PC-9 (cell line): ENCODE measurements at places on chromosomes 4 and X. TPM values are rescaled to one million over a fixed set of nuclear protein-coding genes. Genes with fewer than 3 reads are reported as not detected.

DNA sequence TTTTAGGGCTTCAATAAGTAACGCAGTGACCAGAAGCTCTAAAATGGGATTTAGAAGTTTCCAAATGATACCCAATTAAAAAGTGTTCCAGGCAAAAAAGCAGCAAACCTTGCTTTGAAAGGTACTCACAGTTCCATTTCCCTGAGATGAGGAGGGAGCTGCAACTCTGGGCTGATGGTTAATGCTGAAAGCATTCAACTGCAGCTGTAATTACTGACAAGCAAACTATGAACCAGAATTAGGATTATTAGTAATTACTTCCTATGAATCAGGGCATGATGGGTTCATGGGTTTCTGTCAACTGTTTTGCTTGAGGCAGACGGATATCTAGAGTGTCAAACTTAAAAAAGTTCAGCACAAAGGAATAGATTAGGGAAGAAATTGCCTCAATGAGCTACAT is 357.4 kb downstream of the STIM2 start:
- DNase-seq, result no peak

The LRRC66 gene
- 0.24 TPM in 1 of 2 replicates, not detected in the other for total RNA-seq

The TCEAL1 gene
- 25.2 and 26.8 TPM in 2 replicates for total RNA-seq

The LRP2BP gene
- total RNA-seq, result 0.85 and 0.90 TPM in 2 replicates

The EXOC1L gene
- not detected in 2 replicates for total RNA-seq

DNA sequence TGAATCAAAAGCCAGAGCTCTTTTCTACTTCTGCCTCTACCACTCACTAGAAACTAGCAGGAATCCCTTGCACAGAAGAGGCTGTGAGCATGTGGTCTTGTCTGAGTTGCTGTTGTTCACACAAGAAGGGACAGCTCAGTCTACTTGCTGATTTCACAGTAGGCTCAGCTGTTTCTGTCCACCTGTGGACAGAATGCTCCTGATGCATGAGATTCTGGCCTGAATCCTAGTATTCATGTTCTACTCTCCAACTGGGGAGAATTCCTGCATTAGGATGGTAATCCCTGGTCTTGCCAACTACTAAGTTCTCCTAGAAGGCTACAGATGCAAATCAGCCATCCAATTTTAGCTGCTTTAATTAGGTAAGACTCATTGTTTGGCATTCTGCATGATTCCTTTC is 112.8 kb downstream of the PPA2 start:
- no peak for DNase-seq

DNA sequence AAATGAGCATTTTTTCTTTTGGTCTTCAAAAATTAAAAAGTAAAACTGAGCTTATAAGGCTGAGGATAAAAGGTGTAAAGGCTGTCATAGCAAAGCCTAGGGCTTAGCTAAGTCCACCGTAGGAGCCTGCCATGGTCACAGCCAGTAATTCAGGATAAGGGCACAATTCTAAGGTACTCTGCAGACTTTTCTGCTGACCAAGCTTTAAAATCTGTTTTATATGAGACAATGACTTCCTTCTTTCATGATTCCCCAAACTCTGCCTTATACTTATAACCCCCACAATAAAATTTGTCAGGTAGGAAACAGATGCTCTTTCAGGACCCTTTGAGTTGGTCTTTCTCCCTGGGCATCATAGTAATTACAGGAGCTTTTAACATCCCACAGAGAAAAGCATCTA is 138.5 kb downstream of the COL4A6 start:
- DNase-seq, result no peak

The SORCS2 gene
- 20.7 and 25.8 TPM in 2 replicates for total RNA-seq

DNA sequence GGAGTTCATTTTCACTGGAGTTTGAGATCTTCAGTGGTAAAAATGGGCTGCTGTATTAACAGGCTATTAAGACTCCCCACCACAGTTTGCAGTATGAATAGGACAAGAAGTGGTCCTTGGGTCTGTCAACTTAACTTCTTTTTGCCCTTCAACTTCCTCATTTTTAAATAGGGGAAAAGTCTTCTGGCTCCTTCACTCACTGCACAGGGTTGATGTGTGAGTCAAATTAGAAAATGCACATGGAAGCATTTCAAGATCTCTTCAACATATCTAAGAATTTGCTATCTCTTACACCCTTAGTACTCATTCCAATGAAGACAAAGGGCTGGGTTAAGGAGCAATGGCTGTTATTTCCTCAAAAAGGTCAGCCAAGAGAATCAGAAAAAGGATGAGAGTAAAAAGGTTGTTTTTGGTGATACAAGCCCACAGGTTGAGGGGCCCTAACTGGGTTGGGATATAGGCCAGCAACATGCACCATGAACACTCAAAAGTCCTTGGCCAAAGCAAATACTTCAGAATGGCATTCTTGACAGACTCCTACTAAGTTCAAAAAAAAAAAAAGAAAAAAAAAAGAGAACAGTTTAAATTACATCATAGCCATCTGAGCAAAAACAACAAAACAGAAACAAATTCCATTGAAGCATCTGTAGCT is 13.4 kb downstream of the PDE5A start:
- DNase-seq, result no peak
